ENCODE measurements at places on chromosomes 3 and 15. TPM values are rescaled to one million over a fixed set of nuclear protein-coding genes. Genes with fewer than 3 reads are reported as not detected.

PLA2G4D gene
- total RNA-seq: not detected

GOLGA6L10 gene
- total RNA-seq: 1.3 TPM

SKIL gene
- 24.6 TPM for total RNA-seq

PLA1A gene
- total RNA-seq: 0.16 TPM

UBL7 gene
- 64.4 TPM for total RNA-seq

GPR62 gene
- total RNA-seq: 0.49 TPM

Measured in mesangial cell (primary cell).